ENCODE measurements at places on chromosomes 11 and 22.
A peak's percentile ranks its signal among the peaks of the same experiment; 100 is the strongest.

DNA sequence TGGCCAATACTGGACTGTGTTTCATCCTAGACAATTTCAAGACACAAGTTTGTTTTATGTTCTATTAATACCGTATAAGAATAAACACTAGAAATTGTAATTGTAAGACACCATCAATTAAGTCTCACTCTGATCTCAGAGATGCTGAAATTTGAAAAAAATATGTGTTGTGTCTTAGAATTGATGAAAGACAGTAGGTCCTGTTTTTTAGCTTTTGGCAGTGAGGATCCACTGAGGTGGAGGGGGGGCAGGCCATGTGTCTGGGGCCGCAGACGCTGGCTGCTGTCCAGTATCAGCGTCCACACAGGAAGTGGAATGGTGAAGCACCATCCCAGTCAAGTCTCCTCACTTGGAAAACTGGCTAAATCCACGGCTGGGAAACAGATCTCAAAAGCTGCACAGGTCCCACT, 22.5 kb upstream of the ALG8 start:
- no peak for DNase-seq

- no peak for DNase-seq
Measured at GRCh38 chr11:35787626-35788025, 125.1 kb downstream of the TRIM44 start.

DNA sequence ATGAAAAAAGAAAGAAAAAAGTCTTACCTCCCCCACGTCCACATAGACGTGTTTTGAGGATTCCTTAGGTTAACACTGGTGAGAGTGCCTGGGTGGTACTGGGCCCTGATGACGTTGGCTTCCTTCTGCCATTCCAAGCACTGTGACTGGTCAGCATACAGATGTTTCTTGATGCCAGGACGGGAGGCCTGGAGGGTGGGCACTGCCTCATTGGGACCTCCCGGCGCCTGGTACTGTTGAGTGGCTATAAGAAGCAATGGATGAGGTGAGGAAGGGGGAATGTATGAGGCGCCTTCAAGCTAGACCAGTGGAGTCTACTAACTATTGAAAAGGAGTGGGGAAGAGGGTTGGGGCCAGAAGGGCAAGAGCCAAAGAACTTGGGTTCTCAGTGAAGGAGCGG, 45.3 kb downstream of the MICAL2 start:
- DNase-seq, result no peak

GRCh38 chr11:60970369-60970774, 1.1 kb upstream of the CD6 start:
- peak; percentile 54 for DNase-seq

DNA sequence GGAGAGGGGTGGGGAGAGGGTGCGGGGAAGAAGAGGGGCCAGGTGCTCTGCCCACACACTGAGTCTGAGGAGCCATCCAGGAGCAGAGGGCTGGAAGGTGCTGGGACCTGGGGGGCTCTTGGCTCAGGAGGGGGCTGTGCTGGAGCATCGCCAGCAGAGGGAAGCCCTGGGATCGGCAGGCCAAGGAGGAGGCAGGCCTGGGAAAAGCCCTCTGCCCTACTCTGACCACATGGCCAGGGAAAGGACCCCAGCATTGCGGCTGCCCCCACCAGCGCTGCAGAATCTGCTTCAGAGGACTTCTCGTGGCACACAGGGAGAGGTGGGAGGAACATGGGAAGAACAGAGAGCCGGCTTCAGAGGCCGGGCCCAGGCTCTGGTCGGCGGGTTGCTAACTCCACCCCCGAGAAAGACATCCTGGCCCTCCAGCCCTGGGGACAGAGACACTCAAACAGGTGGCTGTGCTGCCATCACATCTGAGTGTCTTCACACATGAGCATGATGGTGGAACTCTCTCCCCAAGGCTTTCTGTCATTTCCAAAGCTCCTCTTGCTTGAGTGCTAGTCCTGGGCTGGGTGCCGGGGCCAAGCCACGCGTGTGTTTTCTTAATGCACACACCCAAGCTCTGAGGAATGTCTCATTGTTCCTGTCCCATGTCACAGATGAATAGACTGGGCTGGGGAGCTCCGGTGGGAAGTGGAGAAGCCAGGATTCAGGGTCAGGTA, 1378.0 kb downstream of the BRD1 start:
- no peak for DNase-seq

GRCh38 chr11:73213196-73214143, 4.6 kb upstream of the P2RY2 start:
- DNase-seq, result no peak

DNA sequence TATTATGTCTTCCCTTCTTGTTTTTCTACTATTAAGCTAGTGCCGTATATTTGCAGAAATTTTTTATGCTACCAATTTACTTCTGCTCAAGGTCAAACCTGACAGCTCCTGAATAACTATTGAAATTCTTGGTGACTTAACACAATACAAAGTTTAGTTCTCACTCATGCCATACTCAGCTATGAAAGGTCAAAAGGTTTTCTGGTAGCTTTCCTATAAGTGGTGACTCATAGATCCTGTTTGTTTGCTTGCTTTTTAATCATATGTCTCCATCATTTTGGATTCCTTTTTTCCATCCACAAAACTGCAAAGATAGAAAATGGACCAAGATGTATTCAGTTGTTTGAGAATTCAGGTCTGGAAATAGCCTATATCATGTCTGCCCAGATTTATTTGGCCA, 855.8 kb upstream of the LRRC4C start:
- DNase-seq, result no peak

GRCh38 chr11:115503083-115503885, 931 bp downstream of the CADM1 start:
- no peak for DNase-seq

- peak; percentile 70 for DNase-seq
Measured at GRCh38 chr11:59550842-59551658, 39.7 kb downstream of the OR4D9 start.

GRCh38 chr11:44177905-44178304, 82.4 kb downstream of the EXT2 start:
- DNase-seq, result no peak

- DNase-seq, result no peak
Measured at GRCh38 chr11:61747192-61747966, 5.1 kb upstream of the MYRF start.

GRCh38 chr11:125226706-125227105, 62.2 kb downstream of the PKNOX2 start:
- no peak for DNase-seq

DNA sequence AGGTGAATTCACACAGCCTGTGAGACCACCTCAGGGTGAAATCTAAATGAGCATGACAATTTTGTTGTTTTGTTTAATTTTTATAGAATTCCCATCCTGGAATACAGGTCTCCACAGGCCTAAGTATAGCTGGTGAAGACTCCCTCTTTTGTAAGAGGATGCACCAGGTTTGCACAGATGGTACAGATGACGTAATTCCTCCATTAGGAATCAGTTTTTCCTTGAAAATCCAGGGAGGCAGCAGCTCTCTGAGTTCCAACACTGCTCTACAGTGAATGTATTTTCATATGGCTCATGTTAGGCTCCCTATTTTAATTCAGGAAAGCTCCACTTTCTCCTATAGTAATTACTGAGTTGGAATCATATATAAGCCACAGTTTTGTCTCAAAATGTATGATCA, 47.2 kb downstream of the USP28 start:
- no peak for DNase-seq

DNA sequence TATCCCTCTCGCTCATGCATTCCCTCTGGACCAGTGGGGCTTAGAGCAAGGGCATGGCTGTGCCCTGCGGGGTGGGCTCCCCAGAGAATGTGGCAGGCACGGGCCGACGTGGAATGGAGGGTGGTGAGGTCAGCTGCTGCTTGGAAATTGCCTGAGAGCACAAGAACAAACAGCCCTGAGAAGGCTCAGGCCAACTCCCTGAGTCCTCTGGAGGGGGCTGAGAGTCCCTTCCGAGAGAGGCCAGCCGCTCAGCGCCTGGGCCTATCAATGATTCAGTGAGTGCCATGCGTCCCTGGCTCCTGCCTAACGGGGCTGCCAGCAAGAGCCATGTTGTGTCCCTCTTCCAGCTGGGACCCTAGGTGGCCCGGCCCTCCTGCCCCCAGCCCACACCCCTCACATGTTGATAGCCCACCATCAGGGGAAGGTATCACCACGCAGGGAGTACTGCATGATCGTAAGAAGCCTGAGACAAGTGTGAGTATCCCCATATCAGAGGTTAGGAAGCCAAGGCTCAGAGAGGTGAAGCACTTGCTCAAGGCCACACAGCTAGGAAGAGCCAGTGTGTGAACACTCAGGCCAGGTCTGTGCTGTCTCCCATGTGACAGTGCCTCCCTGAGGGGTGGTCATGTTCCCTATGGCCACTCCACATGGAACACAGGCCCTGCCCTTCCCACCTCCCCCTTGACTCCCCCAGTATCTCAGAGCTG, 55.8 kb downstream of the NECTIN1 start:
- DNase-seq, result no peak

DNA sequence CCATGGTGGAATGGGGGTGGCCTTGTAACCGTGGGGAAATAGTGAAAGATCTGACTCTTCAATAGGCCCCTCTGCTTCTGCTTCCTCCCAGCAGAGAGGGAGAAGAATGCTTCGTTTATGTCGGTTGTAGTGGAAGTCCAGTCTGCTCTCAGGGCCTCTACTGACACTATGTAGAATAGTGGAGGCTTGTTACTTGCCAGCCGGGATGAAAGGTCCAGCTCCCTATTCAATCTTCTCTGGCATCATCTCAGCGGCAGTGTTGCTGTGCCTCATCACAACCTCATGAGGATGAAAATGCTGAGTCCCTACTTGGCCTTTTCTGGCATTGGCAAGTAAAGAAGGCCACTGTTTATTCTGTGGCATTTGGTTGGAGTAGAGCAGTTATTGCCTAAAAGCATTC, 820.9 kb upstream of the TENM4 start:
- no peak for DNase-seq

DNA sequence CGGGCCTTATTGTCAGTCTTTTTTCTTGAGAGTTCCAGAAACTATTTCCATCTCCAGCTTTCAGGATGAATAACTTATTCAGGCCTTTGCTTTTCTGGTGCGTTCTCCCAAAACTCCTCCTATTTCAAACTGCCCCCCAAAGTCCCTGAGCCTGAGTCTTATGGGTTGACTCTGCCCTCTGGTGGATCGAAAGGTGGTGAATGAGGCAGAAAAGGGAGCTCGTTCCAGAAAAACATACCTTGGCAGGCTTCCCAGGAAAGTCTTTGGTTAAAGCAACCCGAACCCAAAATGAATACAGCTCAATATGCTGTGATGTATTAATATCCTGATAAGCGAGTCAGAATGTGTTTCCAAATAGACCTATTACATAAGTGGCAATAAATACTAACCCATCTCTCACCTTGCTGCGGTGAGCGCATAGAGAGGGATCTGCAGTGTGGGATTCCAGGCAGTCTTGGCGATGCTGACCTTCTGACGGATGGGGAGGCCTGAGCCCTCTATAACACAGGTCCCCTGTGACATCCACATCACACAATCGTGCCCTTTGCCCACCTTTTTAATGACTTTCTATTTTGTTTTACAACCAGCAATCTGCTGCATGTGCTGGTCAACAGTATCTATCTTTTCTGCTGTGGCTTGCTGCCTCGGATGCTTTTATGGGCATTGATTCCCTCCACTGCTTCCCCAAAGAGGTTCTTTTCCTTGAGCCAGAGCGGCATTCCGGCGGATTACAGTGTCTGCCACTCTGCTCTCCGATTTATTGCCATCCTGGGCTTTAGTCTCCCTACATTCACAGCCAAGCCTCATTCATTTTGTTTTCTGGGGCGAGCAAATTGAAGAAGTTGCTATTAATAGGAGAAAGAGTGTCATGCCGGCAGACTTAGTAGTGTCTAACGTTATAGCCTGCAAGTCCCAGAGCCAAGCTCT, 756.8 kb downstream of the NTM start:
- no peak for DNase-seq

GRCh38 chr11:134655189-134655989, 243.3 kb upstream of the B3GAT1 start:
- DNase-seq, result no peak

DNA sequence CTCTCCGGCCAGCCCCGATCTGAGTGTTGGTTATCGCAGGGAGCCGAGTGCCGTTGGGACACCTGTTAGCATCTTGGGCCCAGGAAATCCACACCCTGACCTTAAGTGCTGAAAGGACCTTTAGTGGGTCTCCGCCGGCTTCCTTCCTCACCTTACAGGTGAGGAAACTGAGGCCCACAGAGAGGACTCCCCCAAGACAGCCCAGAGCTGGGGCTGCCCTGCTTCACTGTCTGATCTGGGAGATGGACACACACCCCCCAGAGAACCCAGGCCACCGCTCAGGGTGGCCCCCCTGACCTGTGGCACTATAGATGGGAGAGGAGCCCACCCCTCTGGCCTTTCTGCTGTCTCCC, 73.6 kb downstream of the FBLN1 start:
- no peak for DNase-seq

DNA sequence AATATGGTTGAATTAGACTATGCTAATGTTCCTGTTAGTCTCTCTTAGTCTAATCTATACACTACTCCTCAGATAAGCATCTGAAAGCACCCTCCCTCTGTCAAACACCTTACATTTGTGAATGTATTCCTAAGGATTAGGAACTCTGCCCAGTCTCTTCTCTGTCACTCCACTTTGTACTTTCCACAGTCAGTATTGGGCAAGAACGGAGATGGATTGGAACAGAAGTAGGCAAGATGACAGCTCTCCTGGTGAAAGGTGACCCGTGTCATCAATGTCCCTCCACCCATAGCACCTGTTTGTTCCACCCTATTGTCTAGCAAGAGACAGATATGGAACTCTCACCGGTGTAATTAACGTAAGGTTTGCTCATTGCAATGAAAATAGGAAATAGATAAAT, 613.8 kb downstream of the CNTN5 start:
- no peak for DNase-seq

DNA sequence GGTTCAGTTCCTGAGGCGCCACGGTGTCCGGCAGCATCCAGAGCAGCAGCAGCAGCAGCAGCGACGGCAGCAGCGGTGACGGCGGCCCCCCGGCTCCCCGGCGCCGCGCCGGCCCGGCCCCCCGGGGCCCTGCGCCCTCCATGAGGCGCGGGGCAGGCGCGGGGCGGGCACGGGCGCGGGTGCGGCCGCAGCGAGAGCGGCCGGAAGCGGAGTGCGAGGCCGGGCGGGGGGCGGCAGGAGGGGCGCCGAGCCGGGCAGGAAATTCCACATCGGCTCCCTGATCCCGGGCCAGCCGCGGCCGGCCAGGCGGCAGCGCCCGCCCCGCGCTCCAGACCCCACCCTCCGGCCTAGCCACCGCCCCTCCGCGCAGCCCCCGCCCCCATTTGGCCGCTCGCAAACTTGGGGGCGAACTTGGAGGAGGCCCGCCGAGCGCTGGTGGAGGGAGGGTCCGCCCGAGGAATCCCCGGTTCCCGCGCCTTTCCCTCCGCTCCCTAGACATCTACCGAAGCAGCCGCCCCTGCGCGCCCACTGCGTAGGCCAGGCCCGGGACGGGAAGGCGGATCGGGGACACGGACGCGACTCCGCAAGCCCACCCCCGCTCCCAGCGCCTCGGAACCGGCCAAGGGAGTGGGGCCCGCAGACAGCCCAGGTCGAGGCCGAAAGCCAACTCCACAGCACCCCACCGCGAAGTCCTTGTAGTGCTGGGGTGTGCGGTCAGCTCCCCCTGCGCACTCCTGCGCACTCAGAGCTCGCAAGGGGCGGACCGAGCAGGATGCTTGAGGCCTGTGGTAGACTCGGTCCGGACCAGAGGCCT, at the start of gene SCARF2:
Gene SCARF2, minus strand, starts transcription at position 213 of the 814 bp plus-strand sequence. Its CDS starts 71 bp downstream, at position 142.
- no peak for DNase-seq
